ENCODE measurements at places on chromosomes 16 and 17.

- no peak for DNase-seq
Measured at GRCh38 chr17:79221597-79221996, 147.0 kb downstream of the ENGASE start.

- DNase-seq, result no peak
Measured at GRCh38 chr17:67474081-67474661, 97.1 kb downstream of the PITPNC1 start.

DNA sequence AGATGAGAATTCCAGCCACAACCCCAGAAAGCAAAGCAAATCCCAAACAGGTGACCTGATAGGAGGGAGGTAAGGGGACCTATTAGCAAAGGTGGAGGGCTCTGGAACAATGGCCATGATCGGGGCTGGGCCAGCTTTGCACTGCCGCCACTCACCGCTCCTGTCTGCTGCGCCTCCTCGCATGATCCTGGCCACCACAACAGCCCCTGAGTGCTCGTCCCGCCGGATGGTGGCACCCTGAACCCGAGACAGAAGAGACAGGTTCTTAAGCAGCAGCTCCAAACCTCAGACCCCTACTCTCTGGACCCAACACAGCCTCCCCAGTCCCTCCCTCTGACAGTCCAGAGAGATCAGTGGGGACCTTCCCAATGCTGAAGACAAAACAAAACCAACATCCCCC is 5.3 kb downstream of the MPP3 start:
- DNase-seq, result no peak

DNA sequence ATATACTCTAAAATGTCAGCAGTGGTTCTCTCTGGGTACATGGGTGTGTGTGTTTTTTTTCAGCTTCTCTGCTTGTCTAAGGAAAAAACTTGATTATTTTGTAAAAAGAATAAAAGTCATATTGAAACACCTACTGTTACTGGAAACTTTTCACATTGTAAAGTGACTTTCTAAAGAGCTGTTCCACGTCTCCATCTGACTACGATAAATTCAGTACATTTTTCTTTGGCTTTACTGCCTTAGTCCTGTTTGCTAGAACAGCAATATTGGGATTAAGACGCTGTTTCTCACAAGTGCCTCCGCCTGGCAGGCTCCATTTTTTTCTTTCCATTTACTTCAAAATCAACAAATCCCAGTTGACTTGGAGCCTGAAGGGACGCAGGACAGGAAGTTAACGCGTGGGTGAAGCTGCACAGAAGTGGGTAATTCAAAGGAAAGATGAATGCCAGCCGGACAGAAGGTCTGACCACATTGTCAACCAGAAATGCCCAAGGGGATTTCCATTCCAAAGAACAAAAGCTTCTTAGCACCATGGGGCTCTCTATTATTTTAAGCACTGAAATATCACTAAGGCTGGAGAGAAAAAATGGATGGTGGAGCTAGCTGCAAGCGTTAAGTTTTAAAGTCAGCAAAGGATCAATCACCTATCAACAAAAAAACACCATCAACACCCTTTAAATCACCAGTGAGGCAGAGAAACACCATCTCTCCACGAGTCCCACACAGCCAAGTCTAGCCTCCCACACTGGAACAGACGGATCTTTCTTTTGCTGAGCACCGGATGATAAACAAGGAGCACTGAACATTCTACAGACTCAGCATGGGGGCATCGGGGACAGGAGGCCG is 8.4 kb downstream of the GLOD4 start:
- no peak for DNase-seq

DNA sequence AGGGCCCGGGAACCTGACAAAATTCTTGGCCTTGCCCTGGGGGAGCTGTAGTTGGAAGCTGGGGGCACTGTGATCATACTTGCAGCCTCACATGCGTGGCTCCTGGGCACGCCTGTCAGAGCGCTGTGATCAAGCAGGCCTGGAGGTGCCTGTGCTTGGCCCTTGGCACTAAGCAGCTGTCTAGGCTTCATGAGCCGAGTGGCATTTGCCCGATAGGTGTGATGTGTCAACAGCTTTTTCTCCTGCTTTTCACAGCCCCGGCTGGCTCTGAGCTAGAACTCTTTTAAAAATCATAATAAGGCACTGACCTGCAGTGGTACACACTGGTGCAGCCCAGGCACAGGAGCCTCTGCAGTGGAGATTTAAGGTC is 113.8 kb downstream of the SOCS1 start:
- DNase-seq, result no peak

- DNase-seq, result no peak
Measured at GRCh38 chr17:18961634-18962493, 9.9 kb downstream of the SLC5A10 start.

DNA sequence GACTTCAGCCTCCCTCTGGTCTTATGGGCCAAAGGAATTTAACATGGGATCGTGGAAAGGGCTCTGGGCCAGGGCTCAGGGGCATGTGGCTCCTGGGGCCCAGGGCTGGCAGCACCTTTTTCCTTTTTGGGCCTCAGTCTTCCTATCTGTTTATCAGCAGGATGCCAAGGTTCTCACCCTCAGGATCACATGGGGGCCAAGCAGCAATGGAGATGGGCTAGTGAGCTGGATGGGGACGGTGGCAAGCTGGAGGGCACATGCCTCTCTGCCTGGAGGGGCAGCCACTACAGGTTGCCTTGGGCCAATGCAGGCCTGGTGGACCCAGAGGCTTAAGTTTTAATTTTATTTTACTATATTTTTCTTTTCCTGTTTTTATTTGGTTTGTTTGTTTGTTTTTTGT is 95.4 kb downstream of the CYLD start:
- DNase-seq, result no peak

DNA sequence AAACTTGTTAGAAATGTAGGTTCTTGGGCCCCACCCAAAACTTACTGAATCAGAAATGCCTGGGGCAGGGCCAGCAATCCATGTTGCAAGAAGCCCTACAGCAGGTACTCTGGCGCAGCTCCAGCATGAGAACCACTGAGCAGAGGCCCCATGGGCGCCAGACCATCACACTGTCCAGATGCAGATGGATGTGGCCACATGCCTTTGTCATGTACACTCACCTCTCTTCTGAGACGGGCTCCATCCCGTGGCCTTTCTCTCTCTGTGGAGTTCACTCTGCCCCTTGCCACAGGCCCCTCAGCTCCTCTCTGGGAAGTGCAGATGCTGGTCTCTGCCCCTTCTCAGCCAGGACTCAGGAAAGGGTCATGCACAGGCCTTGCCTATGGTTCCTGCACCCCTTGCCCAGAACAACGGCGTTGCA is 2.3 kb upstream of the CCNF start:
- DNase-seq, result no peak

- no peak for DNase-seq
Measured at GRCh38 chr16:67727521-67728485, 8.7 kb upstream of the GFOD2 start.

DNA sequence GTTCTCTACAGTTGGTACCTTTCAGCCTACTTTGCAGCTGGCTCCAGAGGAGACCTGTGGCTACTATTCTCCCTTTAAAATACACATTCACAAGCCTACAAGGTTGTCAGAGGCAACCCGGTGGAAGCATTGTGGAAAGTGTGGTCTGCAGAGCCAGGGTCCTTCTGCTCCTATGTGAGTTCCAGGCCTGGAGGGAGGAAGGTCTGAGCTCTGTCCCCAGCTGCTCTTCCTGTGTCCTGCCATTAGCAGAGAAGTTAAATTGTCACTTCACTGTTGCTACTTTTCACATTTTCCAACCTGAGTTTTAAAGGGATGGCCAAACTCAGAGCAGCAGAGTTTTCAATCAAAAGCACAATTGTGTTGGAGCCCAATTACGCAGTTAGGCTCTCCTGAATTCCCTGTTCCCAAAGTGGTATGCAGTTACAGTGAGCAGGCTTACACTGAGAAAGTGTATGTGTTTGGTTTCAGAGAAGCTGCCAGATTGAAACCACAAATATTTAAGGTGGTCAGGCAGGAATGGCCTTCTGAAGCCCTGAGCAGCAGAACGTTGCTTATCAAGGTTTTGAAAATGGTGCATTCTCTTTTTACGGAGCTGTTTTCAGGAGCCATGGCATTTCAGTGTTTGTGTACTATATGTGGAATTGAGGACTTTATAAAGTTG is 25.0 kb downstream of the MAP3K3 start:
- DNase-seq, result no peak

- peak; percentile 34 for DNase-seq
Measured at GRCh38 chr16:84040823-84041820, 1.5 kb downstream of the SLC38A8 start.

GRCh38 chr17:17723354-17724261 is 42.4 kb downstream of the RAI1 start:
- no peak for DNase-seq

DNA sequence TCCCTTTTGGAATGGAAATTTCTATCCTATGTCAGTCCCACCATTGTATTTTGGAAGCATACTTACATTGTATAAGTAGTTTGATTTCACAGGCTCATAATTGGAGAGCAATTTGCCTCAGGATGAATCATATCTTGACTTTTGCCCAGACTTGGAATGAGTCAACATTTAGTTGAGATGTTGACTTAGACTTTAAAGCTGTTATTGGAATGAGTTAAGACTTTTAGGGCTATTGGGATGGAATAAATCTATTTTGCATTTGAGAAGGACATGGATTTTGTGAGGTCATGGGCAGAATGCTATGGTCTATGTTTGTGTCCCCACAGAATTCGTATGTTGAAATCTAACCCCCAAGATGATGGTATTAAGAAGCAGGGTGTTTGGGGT is 12.2 kb upstream of the ZNF594 start:
- DNase-seq, result no peak

DNA sequence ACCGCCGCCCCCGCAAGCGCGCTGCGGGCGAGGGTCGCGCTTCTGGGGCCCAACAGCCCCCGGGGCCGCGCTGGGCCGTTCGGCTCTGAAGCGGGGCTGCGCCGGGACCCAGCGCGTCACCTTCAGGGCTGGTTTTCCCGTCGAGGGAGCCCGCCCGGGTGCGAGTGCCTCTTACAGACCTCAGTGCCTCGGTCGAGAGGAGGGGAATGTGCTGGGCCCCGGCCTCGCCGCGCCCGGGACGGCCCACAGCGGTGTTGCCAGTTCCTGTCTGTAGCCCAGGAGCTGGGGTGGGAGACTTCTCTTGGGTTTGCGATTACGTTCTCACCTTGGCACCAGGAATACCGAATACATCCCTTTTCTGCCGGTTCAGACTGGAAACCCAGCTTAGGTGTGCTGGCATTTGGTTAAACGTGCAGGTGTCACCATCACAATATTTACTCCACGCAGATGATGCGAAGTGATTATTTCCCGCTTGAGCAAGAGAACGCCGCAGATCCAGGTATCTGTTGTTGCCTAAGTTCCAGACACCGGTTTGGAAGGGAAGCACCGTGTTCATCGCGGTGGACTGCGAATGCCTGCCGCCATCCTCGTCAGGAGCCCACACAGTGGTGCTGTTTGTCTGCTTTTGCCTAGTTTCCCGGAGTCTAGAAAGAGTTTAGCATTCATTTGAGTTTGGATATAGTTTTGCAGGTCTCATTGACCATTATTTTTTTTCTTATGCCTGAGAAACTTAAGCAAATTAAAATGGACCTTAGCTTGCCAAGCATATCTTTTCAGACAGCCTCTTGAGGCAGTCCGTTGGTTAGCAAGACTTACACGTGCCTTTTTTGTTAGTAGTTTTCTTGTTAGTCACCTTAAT is 914 bp downstream of the MAP1LC3B start:
- DNase-seq, result peak; percentile 62

- DNase-seq, result no peak
Measured at GRCh38 chr17:70086516-70086915, 11.5 kb downstream of the KCNJ16 start.

DNA sequence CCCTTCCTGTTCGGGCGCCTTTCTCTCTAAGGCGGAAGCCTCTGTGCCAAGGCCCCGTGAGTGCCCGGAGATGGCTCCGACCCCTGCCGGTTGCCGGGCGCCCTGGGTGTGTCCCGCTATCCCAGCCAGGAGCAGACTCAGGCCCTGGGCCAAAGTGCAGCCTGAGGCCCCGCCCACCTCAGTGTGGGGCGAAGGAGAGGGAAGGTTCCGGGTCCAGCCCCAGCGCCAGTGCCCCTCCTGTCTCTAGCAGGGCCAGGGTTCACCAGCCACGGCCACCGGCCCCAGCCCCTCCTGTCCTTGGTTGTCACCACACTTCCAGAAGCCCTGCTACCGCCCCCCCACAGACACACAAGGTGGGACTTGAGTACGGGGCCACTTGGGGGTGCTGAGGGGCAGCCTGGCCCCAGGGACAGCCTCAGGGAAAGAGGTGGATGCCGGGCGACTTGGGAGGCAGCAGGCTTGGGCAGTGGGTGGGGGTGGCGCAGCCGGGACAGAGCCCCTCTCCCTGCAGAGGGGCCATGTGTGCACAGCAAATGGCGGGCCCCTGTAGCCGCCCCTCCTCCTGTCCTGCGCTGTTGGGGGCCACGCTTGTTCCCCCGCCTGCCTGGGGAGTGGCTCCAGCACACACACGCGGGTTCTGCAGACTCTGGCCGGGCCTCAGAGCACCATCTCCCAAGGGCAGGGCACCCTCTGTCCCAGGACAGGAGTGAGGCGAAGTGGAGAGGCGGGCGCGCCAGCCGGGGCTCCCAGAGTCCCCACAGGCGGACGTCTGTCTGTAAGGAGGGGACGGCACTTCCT is 6.0 kb downstream of the C1QTNF8 start:
- DNase-seq, result peak; percentile 86

DNA sequence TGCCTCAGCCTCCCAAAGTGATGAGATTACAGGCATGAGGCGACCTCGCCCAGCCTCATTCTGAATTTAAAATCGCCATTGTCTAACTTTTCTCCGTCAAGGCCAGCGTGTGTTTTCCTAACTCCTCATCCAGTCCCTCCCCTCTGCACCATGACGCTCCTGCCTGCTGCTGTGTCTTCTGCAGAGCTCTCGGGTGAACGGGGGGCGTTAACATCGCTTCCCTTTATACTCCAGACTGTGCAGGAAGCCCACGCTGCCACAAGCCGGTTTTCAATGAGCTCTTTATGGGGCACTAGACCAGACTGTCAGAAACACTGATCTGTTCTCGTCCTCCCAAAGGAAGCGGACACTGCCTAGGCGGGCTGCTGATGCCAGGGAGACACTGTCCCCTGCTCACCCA is 13.2 kb downstream of the AANAT start:
- DNase-seq, result no peak

- no peak for DNase-seq
Measured at GRCh38 chr17:40472733-40473452, 28.5 kb downstream of the TNS4 start.

DNA sequence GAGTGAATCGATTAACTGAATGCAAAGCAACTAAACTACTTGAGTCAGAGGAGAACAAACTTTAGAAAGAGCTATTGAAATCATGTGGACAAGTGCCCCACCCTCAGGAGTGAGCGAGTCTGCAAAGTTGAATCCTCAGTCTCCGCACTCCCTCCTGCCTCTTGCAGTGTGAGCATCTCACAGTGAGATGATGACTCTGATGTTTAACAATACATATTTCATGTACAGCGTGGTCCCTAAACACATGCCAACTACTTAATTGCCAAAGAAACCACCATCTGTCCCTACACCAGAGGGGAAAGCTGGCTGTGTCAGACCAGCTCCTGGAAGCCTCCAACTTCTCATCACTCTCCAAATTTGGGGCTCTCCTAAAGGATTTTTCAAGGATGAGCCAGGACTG is 31.2 kb downstream of the PIMREG start:
- no peak for DNase-seq

GRCh38 chr16:57623251-57624043 is 5.0 kb upstream of the ADGRG1 start:
- peak; percentile 44 for DNase-seq

Measured in Right ventricle myocardium superior (tissue), 1 donor.